Stimulated activated CD4-positive, alpha-beta T cell treated with anti-CD3 and anti-CD28 coated beads, TNF-alpha, amount 100 ng/mL, for 48 hours (primary cell): ENCODE measurements at places on chromosomes 2 and 18.
A peak's percentile ranks its signal among the peaks of the same experiment; 100 is the strongest.

DNA sequence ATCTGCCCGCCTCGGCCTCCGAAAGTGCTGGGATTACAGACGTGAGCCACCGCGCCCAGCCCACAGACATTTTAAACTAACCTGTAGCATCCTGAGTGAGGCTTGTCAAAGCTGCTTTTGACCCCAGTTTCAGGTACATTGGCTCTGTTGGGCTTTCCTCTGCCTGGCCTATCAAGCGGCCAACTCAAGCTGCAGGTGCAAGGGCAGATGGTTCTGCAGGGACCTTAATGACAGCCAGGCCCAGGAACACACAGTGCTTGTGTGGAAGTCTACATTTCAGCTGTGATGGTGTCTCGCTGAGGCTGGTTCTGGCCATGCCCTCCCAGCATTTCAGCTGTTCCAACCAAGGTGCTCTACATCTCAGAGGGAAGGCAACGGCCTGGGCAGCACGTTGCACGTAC lies 18.4 kb downstream of the INPP4A start:
- DNase-seq = no peak

GRCh38 chr18:35717182-35717581 lies 135.6 kb downstream of the GALNT1 start:
- no peak for DNase-seq

- no peak for DNase-seq
These were observed 100.2 kb upstream of the SULT1C3 start for GRCh38 chr2:108139521-108139920.

DNA sequence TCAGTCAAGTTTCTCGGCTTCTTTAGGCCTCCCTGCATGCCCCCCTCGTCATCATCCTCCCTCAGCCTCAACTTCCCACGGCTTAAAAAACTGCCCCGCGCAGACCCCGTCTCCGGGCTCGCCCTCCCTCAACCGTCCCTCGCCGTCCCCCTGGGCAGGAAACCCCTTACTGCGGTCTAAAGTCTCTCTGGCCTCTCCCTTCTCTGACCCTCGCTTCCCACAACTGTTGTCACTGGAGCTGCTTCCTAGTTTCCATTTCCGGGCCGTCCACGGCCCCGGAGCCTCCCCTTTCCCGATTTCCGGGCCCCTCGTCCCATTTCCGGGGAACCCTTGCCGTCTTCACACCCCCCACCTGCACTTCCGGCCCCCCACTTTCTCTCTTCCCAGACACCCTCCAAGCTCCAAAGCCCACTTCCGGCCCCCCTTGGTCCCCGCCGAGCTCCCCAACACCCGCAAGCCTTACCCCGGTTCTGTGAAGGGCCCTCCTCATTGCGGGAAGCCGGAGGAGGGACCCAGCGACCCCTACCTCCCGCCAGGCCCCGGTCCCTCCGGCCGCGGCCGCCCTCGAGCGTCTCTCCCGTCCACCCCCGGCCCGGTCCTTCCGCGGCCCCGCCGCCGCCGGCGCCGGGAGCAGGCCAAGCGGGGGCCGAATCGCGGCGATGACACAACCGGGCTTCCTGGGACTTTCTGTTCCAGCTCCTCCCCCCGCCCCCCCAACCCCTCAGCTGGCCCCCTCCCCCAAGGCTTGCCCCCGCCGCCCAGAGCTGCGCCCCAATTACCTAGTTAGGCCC lies 513 bp downstream of the TRIP12 start:
- peak; percentile 30 for DNase-seq

DNA sequence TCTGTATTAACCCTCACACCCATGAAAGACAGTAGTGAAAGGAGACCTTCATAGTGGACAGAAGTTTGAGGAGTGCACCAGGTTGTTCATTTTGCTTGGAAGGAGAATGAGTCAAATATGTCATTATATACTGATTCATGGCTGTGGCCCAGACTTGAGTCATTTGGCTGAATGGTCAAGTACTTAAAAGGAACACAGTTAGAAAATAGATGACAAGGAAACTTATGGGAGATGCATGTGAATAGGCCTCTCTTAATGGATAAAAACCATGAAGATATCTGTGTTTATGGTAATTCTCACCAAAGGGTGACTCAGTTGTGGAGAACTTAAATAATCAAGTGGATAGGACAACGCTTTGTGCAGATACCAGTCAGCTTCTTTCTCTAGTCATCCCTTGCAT lies 524.7 kb upstream of the CNTNAP5 start:
- no peak for DNase-seq

GRCh38 chr2:210366675-210367080 lies 51.7 kb upstream of the MYL1 start:
- DNase-seq = no peak

- no peak for DNase-seq
These were observed 351.7 kb upstream of the DCC start for GRCh38 chr18:51988277-51988676.

DNA sequence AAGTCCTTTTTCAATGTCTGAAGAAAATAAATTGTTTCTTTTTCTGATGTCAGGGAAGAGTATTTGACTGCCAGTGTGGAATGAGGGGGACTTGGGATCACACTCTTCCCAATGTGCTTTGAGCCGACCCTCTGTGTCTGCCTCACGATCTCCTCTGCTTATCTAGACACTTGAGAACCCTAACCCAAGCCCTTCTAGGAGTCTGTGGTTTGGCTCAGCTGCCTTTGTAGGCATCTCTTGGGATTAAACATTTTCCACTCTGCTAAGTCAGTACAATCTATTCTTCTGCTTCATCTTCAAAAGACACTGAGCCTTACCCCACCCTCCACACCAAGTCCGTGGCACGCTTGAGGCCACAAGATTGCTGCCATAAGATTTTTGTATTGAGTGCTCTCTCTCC lies 19.4 kb downstream of the FAM110C start:
- no peak for DNase-seq

DNA sequence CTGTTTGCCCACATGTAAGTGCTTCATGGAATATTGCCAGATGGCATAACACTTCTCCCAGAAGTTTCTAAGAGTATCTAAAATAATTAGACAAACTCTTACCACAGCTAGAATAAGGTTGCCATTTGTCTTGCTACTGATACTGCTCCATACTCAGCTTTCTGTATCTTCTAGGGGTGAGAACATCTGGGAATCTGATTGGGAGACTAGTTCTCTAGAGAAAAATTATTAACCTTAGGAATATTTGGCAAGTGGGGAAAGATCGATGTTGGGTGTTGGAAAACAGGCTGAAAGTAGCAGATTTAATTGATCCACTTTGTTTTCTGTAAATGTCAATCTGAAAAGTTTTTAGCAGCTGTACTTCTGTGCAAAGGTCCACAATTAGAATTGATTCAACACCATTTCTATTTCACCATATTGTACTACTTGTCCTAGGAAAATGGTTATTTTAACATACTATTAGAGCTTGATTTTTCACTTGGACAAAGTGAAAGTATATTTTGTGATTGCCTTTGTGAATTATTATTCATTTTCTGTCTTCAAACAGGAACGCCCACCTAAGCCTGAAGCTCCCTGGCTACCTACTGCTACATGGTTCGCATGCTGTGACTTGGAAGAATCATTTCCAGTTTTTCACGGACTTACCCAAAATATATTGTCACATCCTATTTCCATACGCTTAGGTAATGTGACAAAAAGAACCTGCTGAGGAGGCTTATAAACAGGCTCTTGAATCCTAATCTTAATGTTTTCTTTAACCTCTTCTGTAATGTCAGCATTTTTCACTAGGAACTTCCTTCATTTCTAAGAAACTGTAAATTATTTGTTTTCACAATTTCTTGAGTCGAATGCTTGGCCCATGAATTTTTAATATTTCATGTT lies 147.7 kb downstream of the TRABD2A start:
- no peak for DNase-seq

DNA sequence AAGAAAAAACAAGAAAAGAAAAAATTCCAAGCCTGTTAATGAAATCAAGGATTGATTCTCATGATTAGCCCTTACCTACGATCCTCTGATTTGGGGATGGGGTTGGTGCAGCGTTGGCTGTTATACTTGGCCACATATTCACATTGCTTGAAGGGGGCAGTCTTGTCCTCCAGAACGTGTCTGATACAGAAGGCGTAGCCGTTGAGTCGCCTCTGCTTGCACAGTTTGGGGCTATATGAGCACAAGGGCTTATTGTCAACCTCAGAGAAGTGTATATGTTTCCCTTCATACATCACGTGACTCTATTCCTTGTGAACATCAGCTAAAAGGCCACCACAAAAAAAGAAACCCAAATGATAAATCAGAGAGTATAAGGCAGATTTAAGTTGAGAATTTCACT lies 23.2 kb downstream of the INO80D start:
- no peak for DNase-seq

GRCh38 chr2:185063761-185064160 lies 465.4 kb downstream of the ZNF804A start:
- DNase-seq = no peak

DNA sequence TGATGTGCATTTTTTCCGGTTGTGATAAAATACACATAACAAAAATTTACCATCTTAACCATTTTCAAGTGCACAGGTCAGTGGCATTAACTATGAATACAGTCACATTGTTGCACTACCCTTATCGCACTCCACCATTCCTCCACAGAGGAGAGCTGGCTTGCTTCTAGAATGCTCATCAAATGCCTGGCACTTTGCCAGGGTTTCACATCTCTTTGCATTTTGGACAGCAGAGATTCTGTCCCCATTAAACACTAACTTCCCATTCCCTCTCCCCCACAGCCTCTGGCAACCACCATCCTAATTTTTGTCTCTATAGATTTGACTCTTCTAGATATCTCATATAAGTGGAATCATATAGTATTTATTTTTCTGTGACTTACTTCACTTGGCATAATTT lies 165.0 kb downstream of the ASB1 start:
- no peak for DNase-seq

DNA sequence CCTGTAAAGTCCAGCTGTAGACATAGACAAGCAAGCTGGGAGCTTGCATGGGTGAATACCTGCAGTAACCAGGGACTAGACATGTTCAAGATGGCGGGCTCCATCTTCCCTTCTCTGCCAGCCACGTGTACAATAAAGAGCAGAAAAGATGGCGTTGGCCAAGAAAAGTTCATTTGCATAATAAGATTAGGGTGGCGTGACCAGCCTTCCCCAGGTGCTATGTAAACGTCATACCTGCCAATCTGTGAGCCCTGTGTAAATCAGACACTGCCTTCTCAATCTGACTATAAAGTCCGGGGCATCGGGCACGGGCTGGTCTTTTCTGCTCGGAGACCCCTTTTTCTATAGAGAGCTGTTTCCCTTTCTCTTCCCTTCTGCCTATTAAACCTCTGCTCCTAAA lies 101.6 kb upstream of the XPO1 start:
- no peak for DNase-seq

GRCh38 chr2:215149060-215149459 lies 10.6 kb upstream of the ABCA12 start:
- DNase-seq = no peak

DNA sequence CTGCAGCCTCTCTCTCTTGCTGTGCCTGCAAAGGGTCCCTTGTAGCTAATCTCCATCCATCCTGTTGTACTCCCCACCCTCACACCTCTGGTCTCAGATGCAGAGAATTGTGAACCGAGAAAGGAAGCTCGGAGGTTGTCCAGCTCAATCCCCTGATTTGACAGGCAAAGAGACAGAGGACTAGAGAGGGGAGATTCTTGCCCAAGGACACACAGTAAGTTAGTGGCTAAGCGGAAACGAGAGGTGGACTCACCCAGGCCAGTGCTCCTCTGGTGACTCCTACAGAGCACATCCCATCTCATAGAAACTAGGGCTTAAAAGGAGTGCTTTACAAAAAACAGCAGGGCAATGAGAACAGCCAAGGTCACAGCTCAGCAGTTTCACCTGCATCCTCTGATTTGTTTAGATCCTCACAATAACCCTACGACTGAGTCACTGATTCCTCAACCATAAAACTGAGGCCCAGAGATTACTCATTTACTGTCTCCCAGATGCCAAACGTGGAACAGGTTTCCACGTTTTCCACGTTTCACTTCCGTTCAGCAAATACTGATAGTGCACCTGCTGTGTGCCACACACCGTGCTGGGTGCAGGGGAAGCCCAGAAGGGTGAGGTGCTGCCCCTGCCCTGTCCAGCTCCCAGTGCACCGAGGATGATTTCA lies 22.1 kb downstream of the EHD3 start:
- DNase-seq = no peak

DNA sequence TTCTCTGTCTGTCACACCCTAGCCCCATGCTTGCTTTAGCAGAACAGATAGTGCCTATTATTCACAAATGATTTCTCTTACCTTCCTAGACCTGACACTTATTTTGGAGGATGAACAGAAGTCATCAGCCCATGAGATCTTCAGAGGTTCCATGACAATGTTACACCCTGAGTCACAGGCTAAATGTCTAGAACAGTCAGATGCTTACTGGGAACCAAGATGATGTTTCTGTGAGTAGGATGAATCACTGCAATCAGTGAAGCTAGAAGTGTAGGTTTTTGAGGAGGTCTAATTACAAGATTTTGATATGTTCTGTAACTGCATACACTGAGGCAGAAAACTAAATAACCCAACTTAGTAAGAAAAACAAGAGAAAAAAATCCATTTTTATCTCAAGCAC lies 123.0 kb upstream of the THUMPD2 start:
- no peak for DNase-seq

- DNase-seq = no peak
These were observed 688 bp upstream of the WDR33 start for GRCh38 chr2:127811397-127812321.

DNA sequence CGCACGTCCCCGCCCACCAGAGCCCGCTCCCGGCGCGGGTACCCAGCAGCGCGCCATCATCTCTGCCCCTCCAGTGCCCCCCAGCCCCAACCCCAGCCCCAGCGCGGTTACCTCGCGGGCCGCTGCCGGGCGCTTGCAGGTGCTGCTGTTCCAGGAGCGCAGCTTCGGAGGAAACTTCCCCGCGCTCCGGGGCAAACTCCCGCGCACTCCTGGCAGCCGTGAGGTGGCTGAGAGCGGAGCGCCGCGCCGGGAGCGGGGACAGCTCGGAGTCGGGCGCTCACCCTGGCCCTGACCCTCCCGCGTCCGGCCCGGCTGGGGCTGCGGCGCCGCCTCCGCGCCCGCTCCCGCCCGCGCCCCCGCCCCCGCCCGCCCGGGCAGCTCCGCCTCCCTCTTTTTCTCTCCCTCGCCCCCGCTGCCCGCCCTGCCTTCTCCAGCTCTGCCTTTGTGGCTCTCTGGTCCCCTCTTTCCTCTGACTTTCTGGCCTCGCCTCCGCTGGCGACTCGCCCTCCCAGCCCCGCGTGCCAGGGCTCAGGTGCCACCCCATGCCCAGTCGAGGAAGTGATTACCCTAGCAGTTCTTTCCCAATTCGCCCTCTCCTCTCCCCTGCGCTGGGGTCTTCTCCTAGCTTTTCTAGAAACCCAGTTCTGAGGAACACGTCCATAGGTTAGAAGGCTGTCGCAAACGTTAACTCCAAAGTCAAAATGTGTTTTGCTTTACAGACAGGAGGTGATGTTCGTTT lies at the start of gene CHST9:
Gene CHST9, minus strand, starts transcription at position 284 of the 739 bp plus-strand sequence. CDS start 42,499 bp downstream, outside the sequence.
- no peak for DNase-seq

DNA sequence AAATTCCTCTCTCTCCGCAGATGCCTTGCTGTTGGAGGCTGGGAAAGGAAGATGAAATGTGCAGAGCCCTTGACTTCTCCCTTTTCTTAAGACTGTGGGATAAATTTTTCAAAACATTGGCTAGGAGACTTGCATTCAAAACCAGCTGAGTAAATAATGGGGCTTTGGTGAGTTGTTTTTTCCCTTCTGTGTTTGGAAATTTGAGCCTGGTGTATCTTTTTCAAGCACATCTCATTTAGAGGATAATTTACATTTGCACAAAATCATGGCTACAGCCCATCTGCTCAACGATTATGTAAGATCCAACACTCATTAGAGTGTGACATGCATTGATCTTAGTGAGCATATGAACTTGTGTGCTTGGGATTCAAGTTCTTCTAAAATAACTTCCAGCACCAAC lies 112.1 kb upstream of the ATP8B1 start:
- no peak for DNase-seq
